ENCODE measurements at places on chromosomes 5 and 9.

DNA sequence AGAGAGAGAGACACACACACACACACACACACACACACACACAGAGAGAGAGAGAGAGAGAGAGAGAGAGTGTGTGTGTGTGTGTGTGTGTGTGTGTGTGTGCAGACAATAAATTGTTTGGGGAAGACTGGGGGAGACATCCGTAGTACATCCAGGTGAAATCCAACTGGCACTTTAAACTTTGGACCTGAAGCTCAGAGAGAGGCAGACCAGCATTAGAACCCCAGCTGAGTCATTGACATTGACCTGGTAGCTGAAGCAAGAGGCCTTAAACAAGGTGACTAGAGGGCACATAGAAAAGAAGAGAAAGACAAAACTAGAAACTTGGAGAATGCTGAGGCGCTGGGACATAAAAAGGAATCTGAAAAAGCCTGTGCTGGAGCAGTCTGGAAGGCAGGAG, 251.5 kb downstream of the CRB2 start:
- no peak for DNase-seq

DNA sequence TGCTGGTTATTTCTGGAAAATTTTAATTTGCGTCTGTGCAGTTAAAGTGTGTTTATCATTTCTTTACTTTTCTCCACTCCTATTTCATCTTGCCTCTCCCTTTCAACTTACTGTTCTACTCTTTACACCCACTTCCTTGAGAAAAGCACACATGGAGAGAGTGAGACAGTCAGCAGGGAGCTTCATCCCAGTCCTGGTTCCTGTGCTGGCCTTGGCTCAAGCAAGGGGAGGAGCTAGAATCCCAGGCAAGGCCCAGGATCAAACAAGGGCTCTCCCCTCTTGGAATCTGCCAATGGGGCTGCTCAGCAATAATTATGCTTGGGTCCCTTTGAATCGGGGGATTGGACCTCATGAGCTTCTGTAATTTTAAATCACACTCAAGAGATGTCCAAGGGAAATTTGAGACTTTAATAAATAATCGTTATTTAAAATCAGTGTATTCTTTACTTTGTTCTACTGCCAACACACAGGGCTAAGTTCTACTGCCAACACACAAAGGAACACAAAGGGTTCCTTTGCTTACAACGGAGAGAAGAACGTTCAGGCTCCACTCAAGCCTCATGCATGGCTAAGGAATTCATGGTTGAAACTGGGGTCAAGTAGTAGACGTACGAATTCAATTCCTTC, 439.3 kb upstream of the DAB2 start:
- DNase-seq: no peak

DNA sequence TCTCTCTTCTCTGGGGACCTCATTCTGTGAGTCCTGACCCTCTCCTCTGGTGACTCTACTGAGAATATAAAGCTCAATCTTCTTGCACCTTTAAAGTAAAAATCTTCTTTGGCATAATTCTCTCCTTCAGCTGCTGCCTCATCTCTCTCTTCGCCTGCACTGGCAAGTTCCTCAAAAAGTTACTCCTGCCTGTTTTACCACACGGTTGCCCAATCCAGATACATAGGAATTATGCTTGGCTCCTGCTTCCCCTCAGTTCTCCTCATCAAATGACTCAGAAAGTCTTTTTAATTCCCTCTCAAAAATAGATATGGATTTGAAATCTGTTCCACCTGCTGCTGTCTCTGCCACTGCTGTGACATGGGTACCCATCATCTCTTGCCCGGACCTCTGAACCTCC, 14.4 kb upstream of the HRCT1 start:
- no peak for DNase-seq

- DNase-seq: no peak
Observed at GRCh38 chr5:160260881-160261815, 31.8 kb downstream of the FABP6 start.

DNA sequence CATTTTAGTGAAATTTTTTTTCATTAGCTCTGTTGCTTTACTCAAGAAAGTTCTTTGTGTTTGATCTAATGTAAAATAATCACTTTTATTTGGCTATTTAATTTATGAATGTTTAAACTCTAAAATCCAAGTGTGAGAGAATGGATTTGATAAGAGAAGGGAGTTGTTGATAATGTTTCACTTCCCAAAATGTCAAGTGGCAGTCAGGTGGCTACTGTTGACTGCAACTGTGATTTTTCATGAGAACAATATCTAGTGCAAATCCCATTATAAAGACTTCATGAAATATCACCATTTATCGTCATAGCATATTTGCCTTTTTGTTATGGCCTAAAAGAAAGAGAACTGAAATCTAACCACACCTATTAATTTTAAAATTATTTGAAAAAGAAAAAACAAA, 118.3 kb upstream of the SNX2 start:
- DNase-seq: no peak

DNA sequence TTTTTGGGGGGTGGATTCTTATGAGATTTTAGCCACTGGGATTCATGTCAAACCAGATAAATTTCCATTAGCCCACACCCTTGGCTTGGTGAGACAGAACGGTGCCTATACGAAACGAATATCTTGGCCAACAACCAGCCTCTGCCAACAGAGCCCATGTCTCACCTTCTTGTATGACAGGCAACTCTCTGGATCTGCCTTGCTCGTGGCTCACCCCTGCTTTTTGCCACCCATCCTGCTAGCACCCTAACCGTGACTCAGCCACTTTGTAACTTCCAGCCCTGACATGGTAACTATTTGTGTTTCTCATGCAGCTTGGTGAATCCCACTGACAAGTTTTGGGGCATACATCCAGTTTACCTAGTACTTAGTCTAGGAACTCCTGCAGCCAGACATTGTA, 457.0 kb downstream of the SPATA31D1 start:
- DNase-seq: no peak
